ENCODE measurements at places on chromosomes 7 and 10.

DNA sequence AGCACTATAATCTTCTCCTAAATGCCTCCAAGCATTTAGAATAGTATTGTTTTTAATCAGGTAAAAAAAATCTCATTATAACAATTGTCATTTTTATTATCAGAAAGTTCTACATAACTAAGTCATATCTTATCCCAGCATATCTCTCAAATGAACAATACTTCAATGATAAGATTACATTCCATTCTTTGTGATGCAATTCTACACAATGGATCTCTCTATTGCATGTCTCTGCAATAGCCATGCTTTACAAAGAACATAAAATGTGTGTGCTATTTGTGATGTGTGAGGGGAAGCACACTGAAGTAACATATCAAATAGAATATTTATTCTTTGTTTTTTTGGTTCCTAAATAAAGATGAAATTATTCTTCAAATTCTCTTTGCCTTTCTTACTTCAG is 195.7 kb downstream of the TSPAN12 start:
- DNase-seq = no peak

DNA sequence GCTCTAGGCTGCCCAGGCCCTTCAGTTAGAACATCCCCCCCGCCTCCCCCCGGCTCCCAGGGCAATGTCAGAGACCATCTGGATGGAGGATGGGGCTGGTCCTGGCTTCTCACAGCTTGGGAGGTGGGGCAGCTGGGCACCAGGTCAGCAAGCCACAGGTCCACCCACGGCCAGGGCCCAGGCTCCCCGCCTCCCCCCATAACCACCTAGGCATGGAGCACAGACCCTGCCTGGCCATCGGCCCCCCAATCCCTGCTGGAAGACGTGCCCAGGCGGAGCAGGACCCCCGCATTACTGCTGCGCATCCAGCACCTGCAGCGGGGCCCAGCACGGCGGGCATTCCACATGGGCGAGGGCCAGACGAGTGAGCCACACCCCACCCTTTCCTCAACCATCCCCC is 169.6 kb downstream of the ELFN1 start:
- DNase-seq = no peak

DNA sequence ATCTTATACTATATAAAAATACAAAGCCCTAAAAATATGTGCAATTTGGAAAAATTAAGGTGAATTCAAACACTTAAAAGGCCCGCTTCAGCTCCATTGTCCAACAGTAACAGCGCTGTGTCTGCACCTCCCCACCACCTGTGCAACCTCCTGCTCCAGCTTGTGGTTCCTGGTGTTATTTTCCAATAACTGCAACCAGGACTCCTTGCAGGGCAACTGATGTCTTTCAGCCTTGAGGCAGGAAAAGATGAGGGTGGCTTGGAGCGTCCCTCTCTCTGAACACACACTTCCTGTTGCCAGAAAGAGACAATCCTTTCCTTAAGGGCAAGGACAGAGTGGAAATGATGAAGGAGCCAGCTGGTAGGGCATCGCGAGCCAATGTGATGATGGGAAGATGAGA is 336.0 kb downstream of the GLRX3 start:
- DNase-seq = no peak

DNA sequence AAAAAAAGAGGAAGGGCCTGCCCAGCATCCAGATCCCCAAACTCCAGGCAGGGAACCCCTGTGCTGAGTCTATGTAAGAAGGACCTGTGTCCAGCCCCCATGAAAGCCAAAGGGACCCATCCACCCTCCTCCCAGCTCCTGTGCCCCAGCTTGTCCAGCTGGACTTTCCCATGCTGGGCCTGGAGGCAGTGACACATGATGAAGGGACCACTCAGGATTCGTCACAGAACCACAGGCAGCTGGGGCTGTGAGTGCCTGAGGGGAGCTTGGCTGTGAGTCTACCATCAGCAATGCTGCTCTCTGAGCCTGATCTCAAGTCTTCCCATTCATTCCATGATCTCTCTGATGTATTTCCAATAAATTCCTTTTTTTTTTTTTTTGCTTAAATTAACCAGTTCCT is 36.2 kb upstream of the MNX1 start:
- DNase-seq = peak; percentile 94

DNA sequence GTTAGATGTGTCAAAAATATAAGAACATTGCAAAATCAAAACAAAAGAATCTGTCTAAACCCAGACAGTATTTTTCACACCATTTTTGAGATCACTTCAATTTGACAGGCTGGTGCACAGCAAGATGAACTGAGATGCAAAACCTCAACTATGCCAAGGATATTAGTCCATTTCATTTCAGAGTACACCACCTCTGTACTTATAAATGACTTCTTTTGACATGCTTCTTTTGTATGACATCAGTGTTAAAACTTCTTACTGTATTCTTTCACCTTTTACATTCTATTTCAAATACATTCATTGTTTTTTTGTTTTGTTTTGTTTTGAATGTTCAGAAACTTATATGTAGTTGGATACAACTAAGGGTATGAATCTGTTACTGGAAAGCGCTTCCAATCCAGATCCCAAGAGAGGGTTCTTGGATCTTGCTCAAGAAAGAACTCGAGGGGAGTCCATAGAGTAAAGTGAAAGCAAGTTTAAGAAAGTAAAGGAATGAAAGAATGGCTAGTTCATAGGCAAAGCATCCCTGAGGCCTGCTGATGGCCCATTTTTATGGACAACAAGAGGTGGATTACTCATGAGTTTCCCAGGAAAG is 23.5 kb upstream of the GPR141 start:
- DNase-seq = no peak

GRCh38 chr10:91103384-91104192 is 116.9 kb upstream of the PCGF5 start:
- no peak for DNase-seq

- DNase-seq = peak; percentile 30
Observed at GRCh38 chr10:4767033-4767814, 58.8 kb upstream of the AKR1E2 start.

DNA sequence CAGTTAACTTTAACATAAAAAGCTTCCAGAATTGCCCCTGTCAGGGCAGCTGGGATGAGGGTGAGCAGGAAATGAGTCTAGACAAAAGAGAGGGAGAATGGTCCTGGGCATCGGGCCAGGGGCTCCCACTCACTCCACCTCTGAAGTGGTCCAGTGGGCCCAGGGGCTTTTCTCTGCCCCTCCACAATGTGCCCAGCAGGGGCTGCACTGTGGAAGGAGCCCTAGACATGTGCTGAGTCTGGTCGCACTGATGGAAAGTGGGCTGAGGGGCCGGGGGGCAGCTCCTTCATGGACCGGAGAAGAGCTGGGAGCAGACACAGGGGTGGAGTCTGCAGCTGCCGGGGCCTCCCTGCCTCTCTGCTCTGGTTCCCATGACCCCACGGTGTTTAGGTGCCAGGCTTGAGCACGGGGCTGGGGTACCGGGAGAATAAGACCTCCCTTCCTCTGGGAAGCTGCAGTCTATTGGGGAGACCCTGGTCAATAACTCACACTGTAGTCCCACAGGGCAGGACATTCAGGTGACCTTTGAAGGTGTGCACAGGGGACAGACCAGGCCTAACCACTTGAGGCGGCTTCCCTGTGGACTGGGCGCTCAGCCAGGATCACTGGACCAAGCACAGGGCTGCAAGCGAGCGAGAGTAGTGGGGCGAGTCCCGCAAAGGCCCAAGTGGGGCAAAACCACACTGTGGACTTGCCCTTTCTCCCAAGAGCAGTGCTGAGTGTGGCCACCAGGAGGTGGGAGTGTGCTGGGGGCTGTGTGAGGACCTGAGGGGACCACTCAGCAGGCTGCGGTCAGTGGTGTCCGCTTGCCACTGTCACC is 6.1 kb downstream of the ADCY1 start:
- no peak for DNase-seq

GRCh38 chr10:44986670-44987069 is 8.1 kb upstream of the DEPP1 start:
- no peak for DNase-seq

DNA sequence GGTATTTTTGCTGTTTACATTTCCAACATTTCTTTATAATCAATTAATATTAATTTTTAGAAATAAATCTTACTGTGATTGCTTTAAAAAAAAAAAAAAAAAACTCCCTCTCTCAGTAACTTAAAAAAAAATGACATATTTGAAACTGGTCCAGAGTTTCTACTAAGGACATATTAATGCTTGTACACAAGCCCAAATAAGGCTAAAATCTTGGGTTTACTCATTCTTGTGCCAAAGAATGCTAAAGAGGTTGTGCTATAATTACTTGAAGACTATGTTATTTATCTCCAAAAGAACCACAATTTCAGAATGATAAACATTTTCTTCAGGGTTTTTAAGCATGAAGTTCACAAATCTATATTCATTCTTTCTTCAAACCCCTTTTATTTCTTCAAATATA is 39.4 kb upstream of the PHF14 start:
- DNase-seq = peak; percentile 43

DNA sequence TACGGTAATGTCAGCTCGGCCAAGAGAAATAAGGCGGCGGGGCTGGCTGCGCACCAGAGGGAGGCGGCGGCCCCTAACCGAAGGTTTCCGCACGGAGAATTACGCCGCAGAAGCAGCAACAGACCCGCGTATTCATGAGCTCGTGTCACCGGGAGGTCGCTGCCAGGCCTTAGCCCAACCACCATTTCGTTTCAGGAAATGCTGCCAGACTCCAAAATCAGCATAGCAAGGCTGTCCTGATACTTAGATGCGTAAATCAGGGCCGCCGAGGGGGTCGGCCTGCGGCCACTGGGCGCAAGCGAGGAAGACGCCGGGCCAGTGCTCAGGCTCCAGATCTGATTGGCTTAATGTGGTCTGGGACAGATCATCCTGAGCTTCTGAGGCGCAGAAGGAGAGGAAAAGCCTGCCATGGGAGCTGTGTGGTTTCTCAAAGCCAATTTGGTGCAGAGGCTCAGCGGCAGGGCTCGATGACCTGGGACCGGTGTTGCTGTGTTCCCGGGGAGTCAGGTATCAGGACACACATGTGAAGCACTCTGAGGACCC is 247.9 kb downstream of the BAMBI start:
- DNase-seq = no peak

DNA sequence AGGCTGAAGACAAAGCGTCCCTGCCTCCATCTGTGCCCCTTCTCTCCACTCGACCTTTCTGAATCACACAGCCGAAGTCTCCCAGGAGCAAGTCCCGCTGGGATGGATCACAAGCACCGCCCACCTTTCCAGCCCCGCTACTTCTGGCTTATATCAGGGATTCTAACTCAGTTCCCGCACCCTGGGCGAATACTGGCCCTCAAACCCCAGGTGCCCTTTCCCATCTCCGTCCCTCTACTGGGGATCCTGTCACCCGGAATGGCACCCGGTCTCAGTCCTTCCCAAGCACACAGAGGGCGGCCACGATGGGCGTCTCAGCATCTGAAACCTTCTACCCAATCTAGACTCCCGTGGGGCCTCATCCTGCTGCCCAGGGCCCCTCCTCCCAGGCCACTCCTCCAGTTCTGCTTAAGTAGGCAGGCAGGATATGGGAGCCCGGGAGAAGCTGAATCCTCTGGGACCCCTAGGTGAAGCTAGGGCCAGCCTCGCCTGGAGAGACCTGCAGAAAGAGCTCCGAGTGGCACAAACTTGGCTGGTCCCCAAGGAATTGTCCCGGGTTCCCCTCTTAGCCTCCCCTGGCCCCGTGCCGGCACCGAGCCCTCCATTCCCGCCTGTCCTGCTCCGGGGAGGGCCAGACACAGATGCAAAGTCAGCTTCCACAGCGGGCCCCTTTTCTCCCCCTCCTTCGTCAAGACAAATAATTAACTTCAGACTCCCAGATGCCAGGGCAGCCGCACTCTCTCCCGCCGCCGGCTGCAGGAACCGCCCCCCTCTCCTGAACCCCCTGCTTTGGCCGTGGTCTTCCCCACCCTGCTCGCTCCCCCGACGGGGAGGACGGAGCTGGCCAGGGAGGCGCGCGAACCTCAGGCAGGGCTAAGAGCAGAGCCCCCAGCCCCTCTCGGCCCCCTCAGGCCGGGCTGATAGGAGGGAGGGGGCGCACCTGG is 612 bp downstream of the KCP start:
- DNase-seq = peak; percentile 65

DNA sequence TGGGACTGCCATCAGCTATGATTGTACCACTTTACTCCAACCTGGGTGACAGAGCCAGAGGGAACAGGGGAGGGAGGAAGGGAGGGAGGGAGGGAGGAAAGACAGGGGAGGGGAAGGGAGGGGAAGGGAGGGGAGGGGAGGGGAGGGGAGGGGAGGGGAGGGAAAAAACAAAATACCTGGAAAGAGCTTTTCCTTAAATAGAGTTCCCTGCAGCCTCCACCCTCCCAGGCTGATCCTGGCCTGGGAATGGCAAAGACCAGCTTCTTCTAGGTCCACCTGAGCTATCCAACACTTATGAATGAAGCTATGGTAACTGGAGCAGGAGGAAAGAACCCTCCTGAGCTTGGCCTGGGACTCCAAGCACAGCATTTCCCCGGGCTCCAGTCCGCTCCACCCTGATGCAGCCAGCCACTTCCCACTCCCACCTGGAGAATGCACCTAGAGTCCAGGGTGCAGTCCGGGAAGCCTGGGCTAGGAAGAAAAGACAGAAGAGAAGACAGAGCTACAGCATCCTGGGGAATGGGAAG is 66.1 kb downstream of the GRID1 start:
- no peak for DNase-seq

- DNase-seq = no peak
Observed at GRCh38 chr10:60358282-60358681, 31.4 kb downstream of the ANK3 start.

GRCh38 chr7:111363099-111363498 is 199.2 kb downstream of the IMMP2L start:
- peak; percentile 39 for DNase-seq

- DNase-seq = no peak
Observed at GRCh38 chr7:34087892-34088891, 182.9 kb downstream of the BMPER start.

- DNase-seq = no peak
Observed at GRCh38 chr10:13632884-13633440, 46.2 kb downstream of the PRPF18 start.

DNA sequence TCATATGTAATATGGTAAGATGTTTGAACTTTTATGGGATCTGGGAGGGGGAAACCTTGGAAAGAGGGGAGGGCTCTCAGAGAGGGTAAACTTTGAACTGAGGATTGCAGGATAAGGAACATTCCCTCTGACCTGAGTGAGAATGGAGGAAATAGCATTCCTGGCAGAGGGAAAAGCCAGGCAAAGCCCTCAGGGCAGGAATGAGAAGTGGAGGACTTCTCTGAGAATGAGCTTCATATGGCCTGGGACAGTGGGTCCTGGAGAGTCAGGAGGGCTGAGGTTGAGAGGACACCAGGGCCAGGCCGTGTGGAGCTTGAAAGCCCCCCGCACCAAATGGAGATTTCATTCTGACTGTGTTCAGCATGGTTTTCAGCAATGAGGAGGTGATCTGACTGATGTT is 34.2 kb downstream of the NPVF start:
- DNase-seq = no peak
